ENCODE measurements at places on chromosomes 13 and 19. TPM values are rescaled to one million over a fixed set of nuclear protein-coding genes. Genes with fewer than 3 reads are reported as not detected.
A peak's percentile ranks its signal among the peaks of the same experiment; 100 is the strongest.

DNA sequence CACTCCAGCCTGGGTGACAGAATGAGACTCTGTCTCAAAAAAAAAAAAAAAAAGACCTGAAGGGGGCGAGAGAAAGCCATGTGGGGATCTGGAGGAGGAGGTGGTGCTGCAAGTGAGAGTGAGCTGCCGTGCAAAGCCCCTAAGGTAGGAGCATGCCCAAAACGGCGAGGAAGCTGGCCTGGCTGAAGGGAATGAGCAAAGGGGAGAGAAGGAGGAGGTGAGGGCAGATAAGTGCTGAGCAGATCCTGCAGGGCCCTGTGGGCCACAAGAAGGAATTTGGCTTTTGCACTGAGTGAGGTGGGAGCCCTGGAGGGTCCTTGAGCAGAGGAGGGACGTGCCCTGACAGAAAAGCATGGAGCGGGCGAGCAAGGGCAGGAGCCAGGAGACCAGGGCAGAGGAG, 19.4 kb upstream of the ADGRE5 start:
- no peak for DNase-seq

The PTH2 gene
- total RNA-seq = not detected

DNA sequence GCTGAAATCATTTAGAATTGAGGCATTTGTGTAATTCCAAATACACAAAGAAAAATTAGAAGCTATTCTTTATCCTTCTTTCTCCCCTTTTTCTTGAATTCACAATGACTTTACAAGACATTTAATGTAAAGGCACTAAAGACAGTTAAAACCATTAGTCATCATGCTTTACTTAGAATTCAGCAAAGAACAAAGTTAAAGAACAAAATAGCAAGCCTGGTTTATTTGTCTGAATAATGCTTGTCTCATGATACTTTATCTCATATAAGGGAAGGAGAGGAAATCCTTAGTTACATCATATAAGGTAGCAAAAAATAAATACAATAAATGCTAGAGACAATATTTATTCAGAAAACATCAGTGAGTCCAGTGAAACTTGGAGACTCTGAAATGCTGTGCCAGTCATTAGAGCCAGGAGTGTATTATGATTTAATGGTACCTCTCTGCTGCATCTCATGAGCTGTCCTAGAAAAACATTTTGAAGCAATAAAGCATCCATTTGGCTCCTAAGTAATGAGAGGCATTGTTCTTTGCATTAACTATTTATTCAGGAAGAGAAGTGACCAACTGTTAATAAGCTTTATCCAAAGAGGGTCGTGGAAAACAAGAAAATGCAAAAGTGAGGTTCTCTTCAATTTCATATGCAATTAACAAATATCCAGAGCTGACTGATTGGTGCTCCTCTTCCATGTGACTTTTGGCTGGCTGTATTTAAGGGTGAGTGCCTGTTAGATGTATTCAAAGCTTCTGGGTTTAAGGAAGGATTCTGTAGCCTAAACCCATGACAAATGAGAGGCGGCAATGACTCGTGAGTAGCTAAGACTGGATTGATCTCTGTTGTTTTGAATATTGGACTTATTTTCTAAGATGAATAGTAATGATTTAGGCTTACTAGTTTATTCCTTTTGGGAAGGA, 105.0 kb downstream of the DGKH start:
- DNase-seq = no peak

DNA sequence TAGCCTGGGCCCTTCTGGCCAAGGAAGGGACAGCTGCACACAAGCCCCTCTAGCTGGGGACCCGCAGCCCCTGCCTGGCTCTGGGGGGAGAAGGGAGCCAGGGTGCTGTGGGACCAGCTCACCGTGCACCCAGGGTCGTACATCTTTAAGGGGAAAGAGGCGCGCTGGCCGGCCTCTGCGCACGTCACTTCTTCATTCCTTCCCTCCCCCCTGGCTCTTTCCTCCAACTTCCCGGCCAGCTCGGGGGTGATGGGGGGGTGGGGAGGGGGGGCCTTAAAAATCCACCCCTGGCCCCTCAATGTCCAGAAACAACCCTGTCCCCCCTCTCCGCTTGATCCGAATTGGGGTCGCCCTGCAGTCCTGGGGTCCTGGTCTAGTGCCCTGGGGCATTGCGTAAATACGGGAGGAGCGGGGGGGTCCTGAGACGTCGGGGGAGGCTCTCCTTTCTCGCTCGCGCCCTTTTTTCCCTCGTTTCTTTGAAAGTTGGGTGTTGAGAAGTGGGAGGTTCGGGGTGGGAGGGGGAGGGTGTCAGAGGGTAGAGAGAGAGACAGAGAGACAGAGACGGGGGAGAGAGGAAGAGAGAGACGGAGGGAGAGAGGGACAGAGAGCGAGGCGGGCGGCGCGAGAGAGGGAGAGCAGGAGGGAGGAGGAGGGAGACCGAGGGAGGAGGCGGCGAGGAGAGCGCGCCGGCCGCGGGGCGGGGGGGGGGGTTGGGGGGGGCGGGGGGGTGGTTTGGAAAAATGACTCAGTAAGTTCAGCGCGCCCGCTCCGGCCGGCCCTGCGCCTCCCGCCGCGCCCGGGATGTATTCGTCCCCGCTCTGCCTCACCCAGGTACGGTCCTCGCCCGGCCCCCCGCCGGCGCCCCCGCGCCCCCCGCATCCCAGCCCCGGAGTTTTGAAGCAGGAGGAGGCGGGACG, at the start of gene NFIC:
Gene NFIC (plus strand): TSS at position 748 of the 917 bp plus-strand sequence. CDS start 54 bp downstream, at position 802.
- DNase-seq = peak; percentile 91

DNA sequence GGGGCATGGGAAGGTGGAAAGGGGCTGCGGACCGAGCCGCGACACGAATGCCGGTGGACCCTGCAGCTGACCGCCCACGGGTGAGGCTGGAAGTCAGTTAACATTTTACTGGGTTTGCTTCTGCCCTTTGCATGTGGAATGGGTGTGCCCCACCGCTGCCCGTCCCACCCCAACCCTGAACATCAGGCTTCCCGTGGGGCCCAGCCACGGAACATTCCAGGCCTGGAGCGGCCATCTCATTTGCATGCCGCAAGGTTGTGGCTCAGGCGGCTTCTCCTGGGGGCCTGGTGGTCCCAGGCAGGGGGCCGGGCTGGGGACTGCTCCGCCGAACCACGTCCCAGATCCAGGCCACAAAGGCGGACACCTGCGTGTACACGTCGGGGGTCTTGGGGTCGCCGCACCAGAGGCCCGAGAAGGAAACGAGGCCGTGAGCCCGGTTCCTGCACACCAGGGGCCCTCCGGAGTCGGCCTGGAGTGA, 9.3 kb downstream of the FSTL3 start:
- no peak for DNase-seq

GRCh38 chr13:67061750-67062149, 168.4 kb downstream of the PCDH9 start:
- no peak for DNase-seq

The NEK3 gene
- total RNA-seq = 8.9 TPM

DNA sequence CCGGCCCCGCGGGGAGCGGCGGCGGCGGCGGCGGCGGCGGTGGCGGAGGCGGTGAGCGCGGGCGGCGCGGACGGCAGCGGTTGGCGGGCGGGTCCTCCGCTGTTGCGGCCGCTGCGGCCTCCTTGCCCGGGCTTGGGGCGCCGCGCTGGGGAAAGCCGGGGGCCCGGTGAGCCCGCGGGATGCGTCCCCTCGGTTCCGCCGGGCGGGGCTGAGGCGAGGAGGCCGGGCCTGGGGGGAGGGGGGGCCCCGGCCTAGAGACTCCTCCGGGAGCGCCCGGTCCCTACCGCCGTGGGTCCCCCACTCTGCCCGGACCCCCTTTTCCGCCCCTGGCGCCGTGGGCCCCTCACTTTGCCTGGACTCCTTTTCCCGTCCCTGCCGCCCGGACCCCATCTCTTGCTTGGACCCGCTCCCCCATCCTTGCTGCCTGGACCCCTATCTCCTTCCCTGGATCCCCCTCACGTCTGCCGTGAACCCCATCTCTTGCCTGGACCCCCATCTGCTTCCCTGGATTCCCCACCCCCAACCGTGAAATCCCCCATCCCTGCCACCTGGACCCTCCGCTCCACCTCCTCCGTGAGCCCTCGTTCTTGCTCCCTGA, 28.6 kb upstream of the NDUFS7 start:
- no peak for DNase-seq

- no peak for DNase-seq
Measured at GRCh38 chr19:41755328-41755913, at the start of gene CEACAM6. Gene CEACAM6, plus strand, starts transcription at chr19:41755530. Its CDS starts 109 bp downstream, at chr19:41755639.

GRCh38 chr19:15154002-15154612, 46.7 kb downstream of the NOTCH3 start:
- DNase-seq = no peak

DNA sequence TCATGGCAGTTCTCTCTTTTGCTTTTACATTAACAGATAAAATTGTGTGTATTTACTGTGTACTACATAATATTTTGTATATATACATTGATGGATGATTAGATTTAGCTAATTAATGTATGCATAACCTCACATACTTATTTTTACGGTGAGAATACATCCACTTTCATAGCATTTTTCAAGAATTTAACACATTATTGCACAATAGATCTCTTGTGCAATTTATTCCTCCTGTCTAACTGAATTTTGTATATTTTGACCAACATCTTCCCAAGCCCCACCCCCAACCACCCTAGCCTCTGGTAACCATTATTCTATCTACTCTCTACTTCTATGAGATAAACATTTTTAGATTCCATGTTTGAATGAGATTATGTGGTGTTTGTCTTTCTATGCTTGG, 194.7 kb downstream of the RBM26 start:
- DNase-seq = no peak

DNA sequence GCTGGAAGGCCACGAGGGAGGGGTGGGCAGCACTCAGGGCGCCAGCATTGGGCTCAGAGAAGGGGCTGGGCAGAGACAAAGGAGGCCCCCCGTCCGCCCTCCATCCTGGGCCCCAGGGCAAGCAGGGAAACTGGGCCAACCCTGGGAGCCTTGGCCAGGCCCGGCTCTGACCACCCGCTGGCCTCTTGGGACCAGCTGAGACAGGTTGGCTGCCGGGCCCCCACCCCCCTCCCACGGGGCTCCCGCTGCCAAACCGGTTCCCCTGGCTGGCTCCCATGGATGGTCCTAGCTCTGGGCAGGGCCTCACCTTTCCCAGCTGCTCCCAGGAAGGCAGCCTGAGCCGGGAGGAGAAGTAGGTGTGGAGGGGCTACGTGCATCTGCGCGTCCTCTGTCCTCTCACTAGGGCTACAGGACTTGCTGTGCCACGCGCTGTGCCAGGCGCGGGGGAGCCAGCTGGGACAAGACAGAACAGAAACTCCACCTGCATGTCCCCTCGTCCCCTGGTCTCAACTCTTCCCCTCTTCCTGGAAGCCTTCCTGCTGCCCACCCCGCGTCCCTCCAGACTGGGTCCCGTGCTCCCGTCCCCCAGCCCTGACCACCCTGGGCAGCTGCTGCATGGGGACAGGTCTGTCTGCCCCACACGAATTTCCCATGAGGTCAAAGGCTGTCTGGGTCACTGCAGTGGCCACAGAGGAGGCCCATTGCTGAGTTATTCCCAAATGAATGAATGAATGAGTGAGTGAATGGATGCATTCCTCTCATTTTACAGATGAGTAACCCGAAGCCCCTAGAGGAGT, 29.1 kb upstream of the NCCRP1 start:
- DNase-seq = no peak

DNA sequence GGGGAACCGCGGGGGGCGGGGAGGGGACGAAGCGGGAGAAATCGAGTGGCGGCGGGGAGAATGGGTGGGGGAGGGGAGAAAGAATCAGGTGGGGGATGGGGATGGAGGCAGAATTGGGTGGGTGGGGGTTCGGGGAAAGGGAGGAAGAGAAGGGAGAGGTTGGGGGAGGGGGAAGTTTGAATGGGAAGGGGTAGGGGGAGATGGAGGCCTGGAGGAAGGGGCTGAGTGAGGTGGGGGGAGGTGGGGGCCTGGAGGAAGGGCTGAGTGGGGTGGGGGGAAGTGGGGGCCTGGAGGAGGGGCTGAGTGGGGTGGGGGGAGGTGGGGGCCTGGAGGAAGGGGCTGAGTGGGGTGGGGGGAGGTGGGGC, 403 bp upstream of the ADAMTS10 start:
- no peak for DNase-seq

- no peak for DNase-seq
Measured at GRCh38 chr13:19057588-19058340, 123.9 kb downstream of the TUBA3C start.

The SYNGR4 gene
- total RNA-seq = not detected

GRCh38 chr13:113726961-113727411, 32.0 kb upstream of the TMEM255B start:
- DNase-seq = no peak

The ZNF345 gene
- 9.1 TPM for total RNA-seq

DNA sequence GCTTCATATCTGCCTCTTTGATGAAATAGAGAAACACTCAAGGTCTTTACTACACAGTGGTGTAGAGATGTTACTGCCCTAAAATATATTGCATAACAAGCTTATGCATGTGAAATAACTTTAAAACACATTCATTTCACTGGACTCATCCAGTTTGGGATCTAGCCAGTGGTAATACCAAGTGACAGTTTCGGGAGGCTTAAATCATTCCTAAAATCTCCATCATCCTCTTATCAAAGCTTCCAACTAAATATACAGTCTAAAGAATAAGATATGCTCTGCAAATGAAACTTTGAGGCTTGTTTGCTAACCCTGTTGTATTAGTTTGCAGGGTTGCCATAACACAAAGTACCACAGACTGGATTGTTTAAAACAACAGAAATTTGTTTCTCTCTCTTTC, 52.8 kb downstream of the THSD1 start:
- DNase-seq = no peak

DNA sequence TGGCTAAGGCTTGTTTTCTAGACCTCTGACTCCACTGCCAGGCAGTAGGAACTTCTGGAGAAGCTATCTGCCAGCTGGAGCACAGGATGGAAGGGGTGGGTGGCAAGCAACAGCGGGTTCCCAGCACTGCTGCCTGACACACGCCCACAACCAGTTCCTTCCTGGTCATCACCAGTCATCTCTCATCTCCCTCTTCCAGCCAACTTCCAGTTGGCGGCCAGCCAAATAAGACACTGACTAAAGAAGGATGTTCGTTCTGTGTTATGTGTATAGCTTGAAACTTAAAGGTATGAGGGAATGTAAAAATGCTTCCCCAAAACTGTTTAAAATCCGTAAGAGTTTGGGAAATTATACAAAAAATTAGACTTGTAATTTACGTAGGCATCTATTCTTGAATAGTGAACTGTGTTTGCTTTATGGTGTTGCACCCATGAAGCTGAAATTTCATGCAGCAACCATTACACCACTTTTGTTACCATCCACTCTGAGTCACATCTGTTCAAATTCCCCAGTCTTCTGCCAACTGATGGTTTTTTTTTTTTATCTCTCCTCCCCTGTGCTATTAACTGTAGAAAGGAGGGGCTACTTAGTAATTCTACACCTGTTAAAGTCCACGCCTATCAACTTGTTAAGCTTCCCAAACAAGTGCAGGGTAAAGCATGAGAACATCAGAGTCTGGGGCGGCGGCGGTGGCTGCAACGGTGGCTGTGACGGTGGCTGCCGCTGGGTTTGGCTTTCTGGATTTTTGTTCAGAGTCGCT, 86.2 kb upstream of the FRY start:
- DNase-seq = no peak

DNA sequence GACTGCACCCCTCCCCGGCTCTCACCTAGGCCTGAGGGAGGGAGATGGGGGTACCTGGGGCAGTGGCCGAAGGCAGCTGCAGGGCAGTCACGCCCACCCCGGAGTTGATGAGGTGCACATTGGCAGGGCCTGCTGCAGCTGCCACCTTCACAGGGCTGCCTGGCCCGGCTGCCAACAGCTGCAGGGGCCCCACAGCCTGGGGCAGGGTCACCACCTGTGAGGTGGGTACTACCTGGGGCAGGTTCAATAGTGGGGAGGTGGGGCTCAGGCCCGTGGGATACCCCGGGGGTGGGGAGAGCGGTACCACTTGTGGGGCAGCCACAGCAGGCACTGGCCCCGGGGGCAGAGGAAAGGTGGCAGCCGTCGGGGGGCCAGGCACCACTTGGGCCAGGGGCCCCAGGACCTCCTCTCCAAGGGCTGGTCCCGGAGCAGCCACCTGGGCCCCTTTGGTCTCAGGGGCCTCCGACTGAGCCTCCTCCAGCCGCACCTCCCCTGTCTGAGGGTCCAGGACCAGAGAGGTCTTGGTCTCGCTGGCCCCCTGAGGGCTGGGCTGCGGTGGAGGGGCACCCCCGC, 2.7 kb downstream of the SIX5 start:
- DNase-seq = peak; percentile 63
